Cerebellum (tissue), 4 donors: ENCODE measurements at places on chromosomes 6 and 20. TPM values are rescaled to one million over a fixed set of nuclear protein-coding genes. Genes with fewer than 3 reads are reported as not detected.

Gene CRISP3
- total RNA-seq = not detected

Gene NUS1
- total RNA-seq = 28.5 TPM

Gene COL9A1
- 7.3 TPM for total RNA-seq

Gene HLA-DQA1
- total RNA-seq = not detected

Gene SLC26A8
- total RNA-seq = 3.7 TPM

Gene PPIL1
- total RNA-seq = 29.9 TPM

Gene CTCFL
- total RNA-seq = not detected

DNA sequence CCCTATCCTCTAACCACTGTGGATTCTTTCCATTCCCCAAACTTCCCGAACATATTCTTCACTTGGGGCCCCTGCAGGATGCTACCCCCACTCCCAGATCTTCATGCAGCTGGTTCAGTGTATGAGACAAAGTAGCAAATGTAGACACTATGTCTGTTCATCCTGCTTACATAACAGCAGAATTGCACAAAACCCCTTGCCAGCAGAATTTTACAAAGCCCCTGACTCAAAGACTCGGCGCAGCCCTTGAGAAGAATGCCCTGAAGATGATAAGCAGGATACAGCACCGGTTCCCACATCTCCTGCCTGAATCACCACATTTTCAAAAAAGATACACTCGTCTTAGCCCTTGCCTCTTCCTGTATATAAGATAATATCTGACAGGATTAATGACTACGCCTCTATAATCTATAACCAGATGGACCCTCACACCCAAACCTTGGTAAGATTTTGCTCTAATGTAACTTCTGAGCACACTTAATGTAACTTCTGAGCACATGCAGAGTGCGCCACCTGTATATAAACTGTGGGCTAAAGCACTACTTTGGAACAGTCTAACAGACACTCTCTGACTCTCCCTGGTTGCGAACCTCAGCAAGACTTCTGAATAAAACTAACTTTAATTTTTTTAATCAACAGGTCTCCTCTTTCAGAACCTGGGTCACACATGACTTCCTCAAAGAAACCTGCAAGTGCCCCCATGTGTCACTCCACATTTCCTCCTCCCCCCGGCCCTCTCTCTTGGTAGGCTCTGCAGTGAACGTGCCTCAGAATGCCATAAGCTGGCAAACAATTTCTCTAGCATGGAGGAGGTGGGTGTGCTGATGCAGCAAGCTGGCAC is 28.7 kb downstream of the RALGAPA2 start:
- DNase-seq = no peak

- no peak for DNase-seq
Measured at GRCh38 chr20:47758517-47759450, 26.5 kb downstream of the SULF2 start.

DNA sequence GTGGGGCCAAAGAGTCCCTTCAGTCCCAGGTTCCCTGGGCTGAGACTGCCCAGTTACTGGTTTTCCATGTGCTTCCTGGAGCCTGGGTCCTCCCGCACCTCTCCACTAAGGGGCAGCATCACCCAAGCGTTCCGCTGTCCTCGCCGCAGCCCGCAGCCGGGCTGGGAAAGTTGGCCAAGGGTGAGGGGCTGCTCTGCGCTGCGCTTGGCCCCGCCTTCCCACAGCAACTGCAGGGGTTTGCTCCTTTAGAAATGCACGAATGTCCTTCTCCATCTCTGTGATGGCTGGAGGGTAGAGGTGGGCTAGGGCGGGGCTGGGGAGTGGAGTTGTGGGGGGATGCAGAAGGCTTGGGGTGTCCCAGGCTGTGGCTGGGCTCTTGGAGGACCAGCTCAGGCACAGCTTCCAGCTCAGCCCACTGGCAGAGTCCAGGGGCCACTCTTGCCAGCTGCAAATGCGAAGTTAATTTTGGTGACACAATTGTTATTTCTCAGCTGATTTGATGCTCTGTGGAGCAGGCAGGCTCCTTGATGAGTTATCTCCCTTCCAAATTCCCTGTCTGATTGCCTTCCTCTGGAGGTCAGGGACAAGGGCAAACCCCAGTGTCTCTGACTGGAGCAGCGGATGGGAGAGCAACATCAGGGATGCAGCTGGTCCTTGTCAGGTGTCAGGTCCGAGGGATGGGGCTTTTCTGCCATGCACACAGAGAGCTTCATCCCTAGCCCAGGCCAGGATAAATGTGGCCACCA is 63.2 kb downstream of the NOL4L start:
- peak; percentile 85 for DNase-seq

DNA sequence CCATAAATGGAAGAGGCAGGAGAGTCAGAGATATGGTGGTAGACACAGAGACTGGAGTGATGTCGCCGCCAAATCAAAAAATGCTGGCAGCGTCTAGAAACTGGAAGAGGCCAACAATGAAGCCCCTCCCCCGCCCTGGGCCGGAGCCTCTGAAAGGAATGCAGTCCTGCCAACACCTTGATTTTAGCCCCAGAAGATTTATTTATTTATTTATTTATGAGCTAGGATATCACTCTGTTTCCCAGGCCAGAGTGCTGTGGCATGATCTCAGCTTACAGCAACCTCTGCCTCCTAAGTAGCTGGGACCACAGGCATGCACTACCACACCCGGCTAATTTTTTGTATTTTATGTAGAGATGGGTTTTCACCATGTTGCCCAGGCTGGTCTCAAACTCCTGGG is 82.6 kb upstream of the CCDC167 start:
- no peak for DNase-seq

DNA sequence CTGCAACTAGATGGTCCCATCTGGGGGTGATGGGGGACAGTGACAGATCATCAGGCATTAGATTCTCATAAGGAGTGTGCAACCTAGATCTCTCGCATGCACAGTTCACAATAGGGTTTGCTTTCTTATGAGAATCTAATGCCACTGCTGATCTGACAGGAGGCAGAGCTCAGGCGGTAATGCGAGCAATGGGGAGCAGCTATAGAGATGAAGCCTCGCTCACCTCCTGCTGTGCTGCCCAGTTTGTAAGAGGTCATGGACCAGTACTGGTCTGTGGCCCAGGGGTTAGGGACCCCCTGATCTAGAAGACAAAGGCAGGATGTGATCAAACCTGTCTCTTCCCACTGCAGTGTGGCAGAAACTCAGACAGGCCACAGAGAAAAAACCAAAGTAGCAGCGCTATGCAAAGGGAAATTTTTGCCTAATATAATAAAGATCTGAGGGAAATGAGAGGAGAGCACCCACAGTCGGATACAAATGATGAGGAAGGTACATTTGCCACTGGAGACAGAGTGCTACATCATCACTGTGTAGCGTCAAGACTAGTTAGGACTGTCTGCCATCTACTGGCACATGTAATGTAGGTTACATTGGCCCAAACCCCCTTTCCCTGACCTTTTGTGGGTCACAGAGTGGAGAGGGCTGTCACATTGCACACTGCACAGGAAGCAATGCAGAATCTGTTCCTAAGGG is 4.1 kb upstream of the LY86 start:
- no peak for DNase-seq

DNA sequence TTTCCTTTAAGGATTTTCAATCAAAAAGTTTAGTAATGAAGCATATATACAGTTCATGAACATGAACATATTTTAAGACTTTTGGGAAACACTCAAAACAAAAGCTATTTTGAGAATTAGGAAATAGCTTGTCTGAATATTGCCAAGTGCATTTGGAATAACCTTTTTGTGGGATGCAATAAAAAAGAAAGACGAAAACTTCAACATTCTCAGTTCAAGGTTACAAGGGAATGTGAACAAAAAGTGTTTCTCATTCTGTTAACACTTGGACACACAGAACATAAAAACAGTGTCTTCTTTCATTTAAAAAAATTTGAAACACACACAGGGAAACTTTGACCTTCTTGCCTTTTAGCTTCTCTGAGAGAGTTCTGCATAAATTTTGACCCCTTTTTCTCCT is 72.7 kb upstream of the TCF21 start:
- DNase-seq = no peak

DNA sequence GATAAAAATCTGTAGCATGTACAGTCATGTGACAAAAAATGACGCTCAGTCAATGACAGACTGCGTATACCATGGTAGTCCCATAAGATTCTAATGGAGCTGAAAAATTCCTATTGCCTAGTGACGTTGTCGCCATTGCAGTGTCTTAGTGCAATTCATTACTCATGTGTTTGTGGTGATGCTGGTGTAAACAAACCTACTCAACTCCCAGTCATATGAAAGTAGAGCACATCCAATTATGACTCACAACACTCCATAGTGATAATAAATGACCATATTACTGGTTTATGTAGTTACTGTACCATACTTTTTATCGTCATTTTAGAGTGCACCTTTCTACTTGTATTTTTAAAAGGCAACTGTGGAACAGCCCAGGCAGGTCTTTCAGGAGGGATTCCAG is 45.0 kb downstream of the TFAP2A start:
- DNase-seq = no peak

DNA sequence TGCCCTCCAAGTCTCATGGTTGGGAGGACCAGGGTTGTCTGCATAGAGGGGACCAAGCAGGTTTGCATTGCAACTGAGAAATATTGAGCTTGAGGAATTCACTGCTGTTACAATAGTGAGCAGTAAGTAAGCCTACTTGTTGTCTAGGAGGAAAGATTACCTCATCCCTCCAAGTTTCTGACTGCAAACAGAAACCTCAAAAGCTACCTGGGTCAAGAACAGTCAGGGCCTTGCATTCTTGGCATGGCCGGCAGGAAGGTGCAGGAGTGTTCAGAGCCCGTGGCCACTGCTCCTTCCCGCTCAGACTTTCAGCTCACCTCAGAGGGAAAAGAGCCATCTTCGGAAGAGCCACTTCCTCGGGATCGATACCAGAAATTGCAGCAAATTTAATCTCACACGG is 46.0 kb upstream of the DOK5 start:
- DNase-seq = no peak

- no peak for DNase-seq
Measured at GRCh38 chr20:11204926-11205768, 531.3 kb upstream of the JAG1 start.

- no peak for DNase-seq
Measured at GRCh38 chr6:54737247-54737646, 109.3 kb upstream of the FAM83B start.

DNA sequence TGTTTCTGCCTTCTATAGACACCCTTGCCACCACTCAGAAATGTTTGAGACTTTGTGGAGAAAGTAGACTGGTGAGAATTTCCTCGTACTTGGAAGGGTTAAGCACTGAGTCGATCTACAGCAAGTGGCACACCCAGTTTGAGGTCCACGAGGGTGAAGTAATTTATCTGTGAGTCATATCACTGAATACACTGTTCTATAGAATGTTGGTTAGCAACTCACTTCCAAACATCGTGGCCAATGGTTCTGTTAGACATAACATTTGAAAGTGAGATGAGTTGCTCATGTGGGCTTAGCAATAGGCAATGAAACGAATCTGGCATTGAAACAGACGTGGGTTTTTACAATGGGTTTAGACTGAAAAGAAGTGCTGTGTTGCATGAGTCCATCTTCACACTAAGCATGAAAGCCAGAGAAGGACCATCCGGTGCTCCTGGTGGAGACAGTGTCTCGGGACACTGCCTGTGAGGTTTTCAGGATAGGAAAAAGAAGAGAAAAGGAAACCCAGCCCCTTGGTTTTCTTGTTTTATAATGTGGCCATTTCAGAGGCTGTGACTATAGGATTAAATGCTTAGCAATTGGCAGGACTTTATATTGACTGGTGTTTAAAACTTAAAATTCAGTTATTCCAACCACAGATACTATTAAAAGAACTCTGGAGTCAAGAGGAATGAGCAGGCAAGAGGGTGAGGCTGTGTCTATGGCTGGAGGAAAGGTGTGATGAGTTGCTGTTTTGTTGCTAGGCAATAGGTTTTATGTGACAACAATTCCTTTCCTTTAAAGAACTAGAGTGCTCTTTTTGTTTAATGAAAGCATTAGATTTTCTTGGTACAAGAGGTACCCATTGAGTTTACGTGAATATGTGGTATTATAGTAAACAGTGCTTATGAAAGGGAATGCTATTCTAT is 31.0 kb upstream of the EZR start:
- DNase-seq = no peak

DNA sequence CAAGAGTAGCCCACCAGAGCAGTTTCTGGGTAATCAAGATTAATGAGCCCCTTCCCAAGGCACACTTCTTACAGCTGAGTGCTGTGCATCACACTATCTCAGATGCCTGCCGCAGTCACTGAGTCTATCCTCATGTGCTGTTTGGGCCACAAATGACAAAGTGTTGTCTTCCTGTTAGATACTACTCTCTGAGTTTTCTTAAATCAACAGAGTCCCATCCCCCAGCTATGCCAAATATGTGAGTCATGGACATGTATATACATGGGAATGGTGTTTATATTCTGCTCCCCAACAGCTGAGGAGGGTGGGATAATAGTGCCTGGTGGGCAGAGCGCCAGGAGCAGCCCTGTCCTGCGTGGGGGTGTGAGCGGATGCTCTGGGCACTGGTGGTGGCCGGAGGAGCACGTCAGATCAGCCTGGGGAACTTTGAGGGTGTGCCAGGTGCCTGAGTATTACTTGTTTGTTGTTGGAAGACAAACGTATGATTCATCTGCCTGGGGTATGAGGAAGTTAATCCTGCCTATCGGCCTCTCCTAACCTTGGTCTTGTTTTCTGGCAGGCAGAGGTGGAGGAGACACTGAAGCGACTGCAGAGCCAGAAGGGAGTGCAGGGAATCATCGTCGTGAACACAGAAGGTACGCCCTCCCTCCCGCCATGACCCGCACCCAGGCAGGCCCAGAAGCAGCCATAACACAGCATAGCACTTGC is 9.6 kb downstream of the DYNLRB1 start:
- DNase-seq = no peak

- DNase-seq = no peak
Measured at GRCh38 chr20:40757087-40757486, 68.1 kb upstream of the MAFB start.

- no peak for DNase-seq
Measured at GRCh38 chr20:22106308-22106938, 401.0 kb downstream of the PAX1 start.

- DNase-seq = no peak
Measured at GRCh38 chr6:16205377-16206144, 32.8 kb upstream of the GMPR start.

- DNase-seq = no peak
Measured at GRCh38 chr6:148430897-148431296, 88.3 kb downstream of the SASH1 start.

DNA sequence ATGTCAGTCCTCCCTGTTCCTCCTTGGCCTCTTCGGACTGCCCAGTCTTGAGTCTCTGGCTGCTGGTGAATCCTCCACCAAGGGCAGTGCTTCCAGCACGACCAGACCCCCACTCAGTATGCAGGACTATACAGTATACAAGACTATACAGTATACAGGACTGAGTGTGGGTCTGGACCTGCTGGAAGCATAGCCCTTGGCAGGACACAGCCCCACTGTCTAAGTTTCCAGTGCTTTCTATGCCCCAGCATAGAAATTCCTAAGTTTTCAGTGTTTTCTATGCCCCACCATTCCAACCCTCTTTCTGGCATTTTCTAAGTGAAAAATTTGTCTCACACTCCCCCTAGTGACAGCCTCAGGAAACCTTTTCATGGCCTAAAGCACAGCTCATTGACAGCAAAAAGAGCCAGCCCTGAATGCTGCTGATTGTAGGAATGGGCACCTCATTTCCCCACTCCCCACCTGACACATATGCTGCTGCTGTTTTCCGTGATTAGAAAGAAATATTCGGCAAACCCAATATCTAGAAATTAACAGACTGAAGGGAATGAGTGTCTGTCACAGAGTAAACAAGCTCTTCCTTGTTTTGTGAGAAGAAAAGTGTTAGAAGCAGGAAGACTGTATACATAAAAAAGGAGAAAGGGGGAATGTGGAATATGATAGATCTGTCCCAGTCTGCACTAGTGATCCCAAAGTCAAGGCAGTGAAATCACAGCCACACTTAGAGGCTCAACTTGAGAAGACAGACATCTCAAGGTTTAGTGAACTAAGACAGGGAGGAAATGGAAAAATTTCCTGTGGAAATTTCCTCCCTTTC is 206.9 kb downstream of the IBTK start:
- peak; percentile 55 for DNase-seq
